ENCODE measurements at places on chromosomes 6 and 20.

GRCh38 chr20:14493408-14493807 is 156.0 kb upstream of the FLRT3 start:
- no peak for DNase-seq

DNA sequence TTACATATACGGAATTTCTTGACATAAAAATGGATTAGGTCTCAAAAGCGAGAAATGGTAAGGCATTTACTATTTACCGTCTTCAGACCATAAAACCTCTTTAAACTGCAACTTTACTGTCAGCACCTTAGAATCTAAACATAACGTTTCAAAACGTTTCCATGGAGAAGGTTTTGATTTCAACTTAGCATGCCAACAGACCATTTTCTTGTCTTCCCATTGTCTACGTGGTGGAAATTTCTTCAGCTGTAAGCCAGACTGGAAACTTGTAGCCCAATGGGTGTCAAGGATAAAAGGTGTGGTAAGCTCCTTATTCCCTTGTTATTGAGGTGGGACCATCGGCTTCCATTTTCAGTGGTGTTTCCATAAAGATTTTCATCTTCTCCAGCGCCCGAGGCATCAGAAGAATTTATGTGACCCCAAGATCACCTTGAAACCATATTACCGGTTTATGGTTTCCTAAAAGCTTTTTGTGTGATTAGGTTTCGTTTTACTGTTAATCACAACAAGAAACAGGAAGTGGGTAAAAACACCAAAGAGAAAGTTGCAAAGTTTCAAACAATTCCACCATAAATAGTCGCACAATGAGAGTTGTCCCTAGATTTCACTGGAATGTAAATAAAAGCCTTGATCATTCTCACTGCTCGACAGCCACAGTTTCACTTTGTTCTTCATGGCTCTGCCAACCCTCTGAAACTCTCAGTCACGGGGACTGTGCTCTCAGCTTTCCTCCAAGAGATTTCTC is 63.0 kb upstream of the CD2AP start:
- DNase-seq = no peak

DNA sequence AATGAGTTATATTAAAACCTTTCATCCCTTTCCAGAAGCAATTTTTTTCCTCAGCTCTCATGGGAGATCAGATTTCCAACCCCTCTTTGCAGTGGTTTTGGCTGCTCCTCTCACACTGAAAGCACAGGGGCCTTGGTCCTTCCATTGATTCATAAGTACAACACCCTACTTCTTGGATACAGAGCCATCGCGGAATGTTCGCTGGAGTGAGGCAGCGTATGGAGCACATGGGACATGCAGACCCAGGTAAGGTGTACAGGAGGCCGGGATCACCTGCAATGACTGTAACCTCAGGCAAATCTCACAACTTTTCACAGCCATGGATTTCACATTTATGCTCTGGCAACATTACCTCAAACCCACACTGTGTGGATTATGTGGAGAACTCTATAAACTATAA is 75.2 kb upstream of the HEY2 start:
- DNase-seq = no peak

DNA sequence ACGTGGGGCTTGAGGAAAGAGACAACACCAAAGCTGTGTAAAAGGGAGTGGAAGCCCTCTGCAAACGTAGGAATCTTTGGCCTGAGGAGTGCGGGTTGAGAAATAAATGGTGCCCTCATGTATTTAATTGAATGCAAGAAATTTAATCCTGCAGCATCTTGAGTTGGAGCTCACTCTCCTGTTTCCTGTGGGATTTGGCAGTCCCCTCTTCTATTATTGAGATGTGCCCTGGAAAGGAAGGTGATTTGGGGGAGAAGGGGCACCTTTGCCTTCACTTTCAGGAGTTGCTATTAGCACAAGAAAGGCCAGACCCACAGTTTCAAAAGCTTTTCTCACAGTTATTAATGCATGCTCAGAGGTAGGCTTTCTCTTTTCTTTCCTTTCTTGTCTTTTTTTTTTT is 201.4 kb upstream of the HDDC2 start:
- DNase-seq = no peak

DNA sequence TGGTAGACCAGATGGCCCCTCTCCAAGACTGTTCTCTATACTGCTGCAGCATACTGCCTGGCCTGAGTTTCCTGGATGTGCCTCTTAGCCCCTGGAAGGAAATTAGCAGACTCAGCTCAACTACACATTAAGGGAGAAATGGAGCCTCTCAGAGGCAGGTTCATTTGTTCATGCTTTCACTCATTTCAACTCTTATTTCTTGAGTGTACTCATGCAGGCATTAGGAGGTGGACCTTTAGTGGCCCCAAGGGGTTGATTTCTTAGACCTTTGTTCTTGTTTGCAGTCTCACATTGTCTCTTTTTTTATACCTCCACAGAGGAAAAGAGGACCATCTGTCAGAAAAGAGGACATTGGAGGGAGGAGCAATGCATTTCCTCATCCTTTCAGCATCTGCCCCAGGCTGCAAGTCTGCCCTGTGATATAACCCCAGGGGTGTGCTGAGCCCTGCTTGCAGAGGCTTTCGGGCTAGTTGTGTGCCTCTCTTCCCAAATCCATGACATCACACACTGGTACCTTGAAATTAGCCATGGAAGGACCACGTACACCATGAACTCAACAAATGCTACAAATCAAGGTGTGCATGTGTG is 456.2 kb downstream of the CD83 start:
- no peak for DNase-seq

GRCh38 chr6:6466967-6467761 is 121.4 kb upstream of the LY86 start:
- no peak for DNase-seq

DNA sequence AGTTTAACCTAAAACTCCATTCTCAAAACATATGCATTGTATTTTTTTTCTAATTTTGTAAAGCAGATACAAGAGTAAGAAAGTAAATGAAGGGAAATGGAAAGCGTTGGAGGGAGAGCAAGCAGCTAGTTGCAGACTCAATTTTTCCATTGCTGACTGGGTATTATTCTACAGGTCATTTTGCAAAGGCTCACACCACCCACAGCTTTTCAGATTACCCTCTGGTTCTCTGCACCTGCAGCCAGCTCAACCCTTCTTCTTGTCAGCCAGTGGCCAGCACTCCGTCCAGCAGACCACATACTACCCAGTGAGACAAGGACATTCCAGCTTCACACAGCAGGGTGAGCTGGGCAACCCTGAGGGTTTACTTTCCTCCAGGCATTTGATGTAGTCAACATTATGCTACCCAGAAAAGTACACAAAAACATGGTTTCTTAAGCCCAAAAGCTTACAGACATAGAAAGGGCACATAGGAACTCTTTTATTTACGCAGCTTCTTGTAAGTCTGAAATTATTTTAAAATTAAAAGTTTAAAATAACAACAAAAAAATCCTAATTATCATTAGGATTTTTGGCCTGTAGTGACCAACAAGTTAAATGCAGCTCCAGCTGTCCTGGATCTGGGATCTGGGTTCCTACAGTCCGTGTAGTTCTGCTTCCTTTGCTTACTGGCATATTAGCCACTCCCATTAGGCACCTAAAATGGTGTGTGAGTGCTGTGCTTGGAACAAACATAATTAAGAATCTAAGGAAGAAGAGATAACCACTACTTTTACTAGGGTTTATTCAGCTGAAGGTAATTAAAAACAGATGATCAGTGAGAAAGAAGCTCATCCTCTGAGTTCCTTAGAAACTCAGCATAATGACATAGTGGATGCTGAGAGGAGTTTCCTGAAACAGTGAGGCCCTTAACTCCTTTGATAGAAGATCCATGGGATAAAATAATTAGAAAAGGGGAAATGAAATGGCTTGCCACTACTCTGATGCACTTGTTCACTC is 185.3 kb downstream of the PKHD1 start:
- DNase-seq = no peak

GRCh38 chr6:1130709-1131108 is 181.2 kb upstream of the FOXQ1 start:
- DNase-seq = no peak

DNA sequence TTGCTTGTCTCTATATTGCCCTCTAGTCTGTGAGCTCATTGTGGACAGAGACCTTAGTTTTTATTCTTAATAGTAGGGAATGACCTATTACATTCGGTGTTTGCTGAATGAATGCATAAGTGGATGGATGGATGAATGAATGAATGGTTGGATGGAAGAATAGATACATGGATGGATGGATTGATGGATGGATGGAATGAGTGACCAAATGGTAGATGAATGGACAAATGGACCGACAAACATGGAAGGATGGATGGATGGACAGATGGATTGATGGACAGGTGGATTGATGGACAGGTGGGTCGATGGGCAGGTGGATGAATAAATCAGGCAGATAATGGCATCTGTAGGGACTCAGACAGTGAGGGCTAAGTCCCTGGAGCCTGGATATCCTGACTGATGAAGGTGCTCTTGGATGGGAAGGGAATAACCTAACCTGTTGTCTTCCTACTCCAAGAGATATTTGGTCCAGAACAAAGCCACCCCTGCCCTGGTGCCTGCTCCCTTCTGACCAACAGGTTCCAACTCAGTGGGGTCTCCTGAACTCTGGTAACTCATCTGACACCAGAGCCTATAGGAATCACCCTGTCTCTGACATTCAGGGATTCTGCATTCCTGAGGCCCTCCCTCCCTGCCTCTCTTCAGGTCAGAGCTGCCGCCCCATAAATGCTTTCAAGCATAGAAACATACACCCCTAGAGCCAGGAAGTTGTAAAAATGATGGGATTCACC is 9.6 kb upstream of the CCN5 start:
- DNase-seq = no peak

DNA sequence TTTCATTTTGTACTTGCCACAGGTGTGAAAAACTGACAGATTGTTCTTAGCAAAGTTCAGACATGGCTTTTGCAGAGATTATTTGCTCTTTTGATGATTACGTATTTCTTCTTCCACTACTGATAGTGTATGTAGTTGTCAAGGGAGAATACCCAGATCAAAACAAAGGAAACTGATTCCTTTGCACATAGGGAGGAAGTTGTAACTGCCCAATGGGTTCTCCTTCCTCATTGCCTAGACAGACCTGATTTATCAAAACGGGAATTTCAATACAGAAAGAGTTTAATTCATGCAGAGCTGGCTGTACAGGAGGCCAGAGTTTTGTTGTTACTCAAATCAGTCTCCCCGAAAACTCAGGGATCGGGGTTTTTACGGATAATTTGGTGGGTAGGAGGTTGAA is 214.7 kb downstream of the BCAS1 start:
- DNase-seq = no peak

- DNase-seq = no peak
Measured at GRCh38 chr20:49584418-49585382, 16.8 kb upstream of the PTGIS start.

- DNase-seq = no peak
Measured at GRCh38 chr6:8707956-8708772, 272.8 kb upstream of the SLC35B3 start.

DNA sequence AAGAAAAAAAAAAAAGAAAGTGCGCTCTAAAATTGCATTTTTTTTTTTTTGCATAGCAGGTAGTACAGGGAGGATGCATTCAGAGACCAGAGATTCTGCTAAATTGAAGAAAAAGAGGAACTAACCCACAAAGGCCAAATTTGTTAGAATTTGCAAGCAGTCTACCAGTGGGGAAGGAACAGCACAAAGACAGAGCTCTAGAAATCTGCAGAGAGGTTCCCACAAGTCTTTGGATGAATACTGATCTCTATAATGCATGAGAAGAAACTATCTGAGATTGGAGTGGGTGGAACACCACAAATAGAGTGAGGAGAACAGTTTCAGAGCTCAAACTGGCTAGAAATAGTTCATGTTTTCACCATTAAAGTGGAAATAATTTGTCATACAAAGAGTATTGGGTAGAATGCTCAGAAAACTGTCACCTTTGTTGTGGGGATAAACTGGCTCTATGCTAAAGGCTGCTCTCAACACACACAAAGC is 79.6 kb upstream of the AHI1 start:
- DNase-seq = no peak

GRCh38 chr6:111984081-111984480 is 69.8 kb upstream of the CCN6 start:
- DNase-seq = no peak

DNA sequence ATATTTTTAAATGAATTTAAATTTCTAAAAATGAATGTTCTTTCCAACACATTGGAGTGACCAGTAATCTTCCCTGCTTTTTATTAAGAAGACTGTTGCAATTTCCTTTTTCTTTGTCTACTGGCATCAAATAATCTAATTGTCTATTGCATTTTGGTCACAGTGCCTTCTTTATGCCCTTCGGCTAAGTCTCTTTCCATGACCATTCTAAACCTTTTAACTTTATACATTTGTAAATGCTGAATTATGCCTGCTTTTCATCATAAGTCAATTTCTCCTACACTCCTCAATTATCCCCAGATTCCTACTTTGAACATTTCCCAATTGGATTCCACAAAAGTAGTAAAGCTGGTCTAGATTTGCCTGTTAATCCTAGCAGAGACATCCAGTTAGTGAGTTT is 69.1 kb upstream of the HSF2 start:
- no peak for DNase-seq

DNA sequence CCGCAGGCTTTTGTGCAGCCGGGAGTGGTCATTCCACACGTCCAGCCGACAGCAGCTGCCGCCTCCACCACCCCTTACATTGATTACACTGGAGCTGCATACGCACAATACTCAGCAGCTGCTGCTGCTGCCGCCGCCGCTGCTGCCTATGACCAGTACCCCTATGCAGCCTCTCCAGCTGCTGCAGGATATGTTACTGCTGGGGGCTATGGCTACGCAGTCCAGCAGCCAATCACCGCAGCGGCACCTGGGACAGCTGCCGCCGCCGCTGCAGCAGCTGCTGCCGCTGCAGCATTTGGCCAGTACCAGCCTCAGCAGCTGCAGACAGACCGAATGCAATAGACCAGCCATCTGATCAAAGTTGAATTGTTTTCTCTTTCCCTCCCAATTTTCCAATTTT is 10.6 kb downstream of the RBM24 start:
- DNase-seq = no peak

DNA sequence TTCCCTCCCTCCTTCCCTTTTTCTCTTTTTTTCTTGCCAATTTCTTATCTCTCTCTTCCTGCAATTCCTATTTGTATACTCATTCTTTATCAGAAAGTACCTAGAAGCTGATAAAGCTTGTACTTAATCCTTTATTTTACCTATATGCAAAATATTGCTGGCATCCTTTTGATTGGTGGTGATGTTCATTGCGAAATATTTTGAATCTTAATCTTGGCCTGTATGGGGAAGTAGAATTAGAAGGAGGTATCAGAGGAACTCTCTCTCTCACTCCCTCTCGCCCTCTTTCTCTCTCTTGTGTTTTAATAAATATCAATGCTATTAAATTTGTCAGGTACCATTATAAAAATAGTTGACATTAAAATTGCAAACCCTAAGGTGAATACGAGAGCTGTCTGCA is 52.8 kb downstream of the UST start:
- DNase-seq = no peak

GRCh38 chr6:156280065-156280464 is 497.1 kb upstream of the ARID1B start:
- DNase-seq = no peak

- DNase-seq = no peak
Measured at GRCh38 chr20:20491110-20491783, 123.3 kb downstream of the INSM1 start.

GRCh38 chr20:5492937-5493336 is 176.2 kb upstream of the PROKR2 start:
- no peak for DNase-seq

Measured in WTC11 (cell line).